ENCODE measurements at places on chromosomes 6 and 20. TPM values are rescaled to one million over a fixed set of nuclear protein-coding genes. Genes with fewer than 3 reads are reported as not detected.

GRCh38 chr6:11718031-11718430 lies 60.6 kb downstream of the ADTRP start:
- no peak for DNase-seq

DNA sequence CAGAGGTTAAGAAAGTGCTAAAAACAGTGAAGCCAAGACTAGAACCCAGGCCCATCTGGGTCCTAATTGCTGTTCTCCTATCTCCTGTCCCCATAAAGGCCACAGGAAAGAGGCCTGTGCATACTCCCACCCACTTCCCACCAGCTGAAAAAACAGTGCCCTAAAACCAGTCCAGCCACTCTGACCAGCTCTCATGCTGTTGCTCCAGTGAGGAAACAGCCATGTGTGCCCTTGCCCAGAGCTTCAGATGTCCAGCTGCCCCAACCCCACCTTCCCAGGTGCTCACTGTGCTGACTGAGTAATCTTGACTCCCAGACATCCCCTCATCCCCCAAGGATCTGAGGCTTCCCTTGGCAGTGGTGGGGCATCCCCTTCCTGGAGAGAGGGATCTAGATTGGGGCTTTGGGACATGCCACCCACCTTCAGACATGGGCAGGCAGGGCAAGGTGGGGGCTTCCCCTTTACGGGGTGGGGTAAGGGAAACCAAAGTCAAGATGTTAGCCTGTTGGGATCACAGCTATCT lies 28.7 kb downstream of the KCNK5 start:
- DNase-seq = no peak

Gene CAGE1
- total RNA-seq = not detected

Gene STX11
- total RNA-seq = 12.1 TPM

GRCh38 chr6:33213166-33213988 lies 5.1 kb downstream of the RING1 start:
- DNase-seq = no peak

GRCh38 chr6:16947375-16948015 lies 154.4 kb upstream of the STMND1 start:
- DNase-seq = no peak

- no peak for DNase-seq
These were observed 594.8 kb upstream of the ARID1B start for GRCh38 chr6:156182356-156182755.

DNA sequence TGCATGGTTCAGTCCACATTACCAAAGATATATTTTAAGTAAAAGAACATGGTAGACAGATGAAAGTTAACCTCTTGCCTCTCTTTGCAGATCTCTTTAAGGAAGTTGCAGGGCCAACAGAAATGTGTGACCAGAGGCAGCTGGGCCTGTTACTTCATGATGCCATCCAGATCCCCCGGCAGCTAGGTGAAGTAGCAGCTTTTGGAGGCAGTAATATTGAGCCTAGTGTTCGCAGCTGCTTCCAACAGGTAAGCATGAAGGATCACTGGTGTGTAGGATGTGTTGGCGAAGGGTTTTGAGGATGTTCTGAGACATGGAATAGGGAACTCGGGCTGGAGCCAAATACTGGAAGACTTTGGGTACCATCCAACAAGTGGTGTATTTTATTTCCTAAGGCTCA lies 508.6 kb downstream of the UTRN start:
- DNase-seq = no peak

DNA sequence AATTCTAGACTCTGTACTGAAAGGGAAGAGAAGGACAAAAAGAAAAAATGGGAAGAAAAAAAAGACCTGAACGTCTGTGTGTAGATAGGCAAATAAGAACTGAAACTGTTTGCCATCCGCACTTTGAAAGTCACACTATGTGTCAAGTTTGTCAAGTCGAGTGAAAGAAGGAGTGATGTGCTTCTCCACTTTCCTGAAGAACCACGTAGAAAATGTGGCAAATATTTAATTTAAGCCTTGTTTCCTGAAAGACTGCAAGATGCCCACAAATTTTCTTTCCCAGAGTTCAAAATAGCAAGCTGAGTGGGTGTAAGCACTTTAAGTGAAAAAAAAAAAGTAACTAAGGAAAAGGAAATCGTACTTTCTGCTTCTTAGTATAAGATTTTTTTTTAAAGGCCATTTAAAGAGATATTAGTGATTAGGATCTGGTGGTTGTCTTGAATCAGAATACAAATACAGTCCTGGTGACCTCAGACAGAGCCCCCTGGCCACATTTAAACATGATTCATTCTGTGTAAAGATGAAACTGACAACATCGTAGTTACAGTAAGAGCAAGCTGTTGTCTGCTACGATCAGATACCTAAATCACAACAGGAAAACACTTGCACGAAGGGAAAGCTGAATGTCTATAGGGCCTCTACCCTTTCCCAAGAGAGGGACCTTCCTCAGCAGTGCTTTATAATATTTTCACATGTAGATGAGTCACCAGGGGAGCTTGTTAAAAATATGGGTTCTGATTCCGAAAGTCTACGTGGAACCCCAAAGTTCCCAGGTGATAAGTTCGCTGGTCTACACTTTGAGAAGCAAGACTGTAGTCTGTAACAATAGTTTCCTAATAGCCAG lies 102.3 kb downstream of the HIVEP2 start:
- DNase-seq = no peak
